A549 treated with Mapracorat at 1 μM for 4 hours (cell line): ENCODE measurements at places on chromosomes 12 and 14. TPM values are rescaled to one million over a fixed set of nuclear protein-coding genes. Genes with fewer than 3 reads are reported as not detected.

STAC3 gene
- total RNA-seq = 0.27 to 0.61 TPM (median 0.58 TPM) in 5 replicates

PIANP gene
- total RNA-seq = 0.64 to 1.0 TPM (median 0.73 TPM) in 5 replicates

CATSPERB gene
- total RNA-seq = not detected in 5 replicates

KMT2D gene
- total RNA-seq = 32.9 to 40.7 TPM (median 36.5 TPM) in 5 replicates

NKX2-1 gene
- 0.05 to 0.10 TPM in 2 of 5 replicates, not detected in the others for total RNA-seq

KLRD1 gene
- not detected in 5 replicates for total RNA-seq

KRT83 gene
- total RNA-seq = 2.4 to 6.6 TPM (median 6.0 TPM) in 5 replicates

ADGRD1 gene
- total RNA-seq = 0.28 to 0.45 TPM (median 0.38 TPM) in 5 replicates

TCL1A gene
- not detected in 5 replicates for total RNA-seq

ENDOU gene
- total RNA-seq = not detected in 5 replicates

RNASE7 gene
- total RNA-seq = not detected in 5 replicates

BDKRB2 gene
- total RNA-seq = 1.00 to 1.3 TPM (median 1.2 TPM) in 5 replicates

CCDC85C gene
- total RNA-seq = 28.5 to 41.9 TPM (median 37.4 TPM) in 5 replicates

NPC2 gene
- 207 to 327 TPM (median 231 TPM) in 5 replicates for total RNA-seq

GZMB gene
- not detected in 5 replicates for total RNA-seq

DPF3 gene
- 0.10 to 0.72 TPM (median 0.24 TPM) in 5 replicates for total RNA-seq

TROAP gene
- total RNA-seq = 76.5 to 121 TPM (median 80.2 TPM) in 5 replicates

AMDHD1 gene
- total RNA-seq = 2.1 to 3.0 TPM (median 2.3 TPM) in 5 replicates

STXBP6 gene
- total RNA-seq = 1.8 to 2.5 TPM (median 2.0 TPM) in 5 replicates

SDR9C7 gene
- 0.15 TPM in 1 of 5 replicates, not detected in the others for total RNA-seq

KRT75 gene
- 0.07 to 0.14 TPM (median 0.10 TPM) in 4 of 5 replicates, not detected in the other for total RNA-seq

MSRB3 gene
- 18.5 to 29.2 TPM (median 21.9 TPM) in 5 replicates for total RNA-seq

GPX2 gene
- 187 to 289 TPM (median 202 TPM) in 5 replicates for total RNA-seq

IL31 gene
- total RNA-seq = not detected in 5 replicates

SPIC gene
- not detected in 5 replicates for total RNA-seq

KRT8 gene
- 4,031 to 4,993 TPM (median 4,777 TPM) in 5 replicates for total RNA-seq

SLC6A15 gene
- total RNA-seq = 3.6 to 5.4 TPM (median 3.8 TPM) in 5 replicates

CCER1 gene
- not detected in 5 replicates for total RNA-seq

CEBPE gene
- not detected in 5 replicates for total RNA-seq

HEBP1 gene
- total RNA-seq = 52.6 to 63.3 TPM (median 54.4 TPM) in 5 replicates

PLBD2 gene
- total RNA-seq = 27.1 to 35.1 TPM (median 32.5 TPM) in 5 replicates

A2ML1 gene
- total RNA-seq = not detected in 5 replicates

TEAD4 gene
- total RNA-seq = 39.4 to 51.3 TPM (median 47.9 TPM) in 5 replicates

DNAJC22 gene
- total RNA-seq = 17.0 to 23.4 TPM (median 20.7 TPM) in 5 replicates

WNT1 gene
- total RNA-seq = not detected in 5 replicates

BHLHE41 gene
- 0.28 to 1.6 TPM (median 0.47 TPM) in 5 replicates for total RNA-seq

FOXG1 gene
- total RNA-seq = 0.13 to 0.23 TPM (median 0.15 TPM) in 5 replicates

RILPL1 gene
- total RNA-seq = 10.1 to 14.6 TPM (median 11.1 TPM) in 5 replicates
